Activated T-cell treated with anti-CD3 and anti-CD28 coated beads for 4 hours (primary cell): ENCODE measurements at places on chromosomes 3 and 15.

- DNase-seq = no peak
These were observed 11.6 kb downstream of the NIPA2 start for GRCh38 chr15:22850055-22850454.

GRCh38 chr15:74108111-74108510, 22.3 kb upstream of the ISLR2 start:
- DNase-seq = no peak

- DNase-seq = no peak
These were observed 26.8 kb upstream of the SEMA4B start for GRCh38 chr15:90174140-90174875.

GRCh38 chr3:112681822-112682325, 40.9 kb upstream of the CCDC80 start:
- no peak for DNase-seq

DNA sequence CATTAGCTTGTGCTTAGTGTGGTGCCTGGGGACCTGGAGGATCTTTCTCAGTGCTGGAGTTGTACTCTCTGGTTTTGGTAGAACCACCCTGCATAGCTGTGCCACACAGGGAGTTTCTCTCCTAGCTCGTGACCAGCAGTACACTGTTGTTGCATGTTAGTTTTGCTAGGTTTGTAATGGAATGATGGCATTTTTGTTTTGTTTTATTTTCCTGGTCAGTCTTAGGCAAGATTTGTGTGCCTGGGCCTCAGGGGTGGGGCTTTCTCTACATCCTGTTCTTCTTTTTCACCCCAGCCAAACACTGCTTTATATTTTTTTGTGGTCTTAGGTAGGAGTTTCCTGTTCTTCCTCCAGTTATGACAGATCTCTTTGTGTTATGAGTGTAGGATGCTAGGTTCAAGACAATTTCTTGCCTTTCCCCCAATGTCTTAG, 534.5 kb upstream of the KCNMB2 start:
- no peak for DNase-seq

DNA sequence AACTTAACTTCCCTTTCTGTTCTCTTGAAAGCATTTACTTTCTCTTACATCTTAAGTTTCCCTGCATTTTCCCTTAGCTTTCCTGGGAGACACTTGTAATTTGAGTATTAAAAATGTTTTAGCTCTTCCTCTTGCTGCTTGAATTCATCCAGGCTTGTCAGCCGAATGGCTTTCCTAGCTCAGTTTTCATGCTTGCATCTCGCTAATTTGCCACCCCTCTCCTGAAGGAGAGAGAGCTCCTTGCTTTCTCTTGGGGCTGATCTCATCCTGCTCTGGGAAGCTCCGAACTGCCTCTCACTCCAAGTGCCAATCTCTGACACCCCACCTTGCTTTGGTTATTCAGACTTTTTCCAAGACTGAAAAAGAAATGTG, 374.6 kb upstream of the TBL1XR1 start:
- DNase-seq = no peak

GRCh38 chr3:69776920-69777581, 37.8 kb downstream of the MITF start:
- no peak for DNase-seq
